Naive B cell (primary cell): ENCODE measurements at places on chromosomes 5 and 9. TPM values are rescaled to one million over a fixed set of nuclear protein-coding genes. Genes with fewer than 3 reads are reported as not detected.

DNA sequence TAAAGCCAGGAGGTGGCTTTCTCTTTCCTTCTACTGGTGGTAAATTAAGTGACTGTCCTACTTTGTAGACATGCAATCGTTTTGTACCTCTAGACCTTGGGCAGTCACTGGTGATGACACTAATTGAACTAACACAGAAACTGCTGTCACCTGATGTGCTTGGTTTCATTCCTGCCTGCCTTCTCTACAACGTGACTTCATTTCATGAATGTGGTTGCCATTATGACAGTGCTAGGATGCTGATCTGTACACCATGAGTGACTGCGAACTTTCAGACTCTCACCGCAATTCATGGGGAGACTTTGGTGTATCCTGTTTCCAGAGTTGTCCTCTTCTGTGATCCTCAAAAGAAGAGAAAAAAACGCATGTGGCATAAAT lies 47.5 kb downstream of the UBE2QL1 start:
- H3K4me3 ChIP-seq, result no peak overlapping the region
- H3K27ac ChIP-seq, result no peak overlapping the region
- H3K4me1 ChIP-seq, result peaks cover 4% of the 10 kb centered on the region

GRCh38 chr9:128007566-128008138 lies 26.9 kb upstream of the EEIG1 start:
- peak overlapping the region; percentile 99 for H3K27ac ChIP-seq
- peak overlapping the region; percentile 68 for H3K4me3 ChIP-seq
- peaks cover 80% of the 10 kb centered on the region for H3K4me1 ChIP-seq
- DNase-seq, result peak; percentile 90
- no peaks in the 10 kb centered on the region for H3K27me3 ChIP-seq
- peaks cover 9% of the 10 kb centered on the region for H3K36me3 ChIP-seq

FOXD4L6 gene
- polyA plus RNA-seq, result not detected

DNA sequence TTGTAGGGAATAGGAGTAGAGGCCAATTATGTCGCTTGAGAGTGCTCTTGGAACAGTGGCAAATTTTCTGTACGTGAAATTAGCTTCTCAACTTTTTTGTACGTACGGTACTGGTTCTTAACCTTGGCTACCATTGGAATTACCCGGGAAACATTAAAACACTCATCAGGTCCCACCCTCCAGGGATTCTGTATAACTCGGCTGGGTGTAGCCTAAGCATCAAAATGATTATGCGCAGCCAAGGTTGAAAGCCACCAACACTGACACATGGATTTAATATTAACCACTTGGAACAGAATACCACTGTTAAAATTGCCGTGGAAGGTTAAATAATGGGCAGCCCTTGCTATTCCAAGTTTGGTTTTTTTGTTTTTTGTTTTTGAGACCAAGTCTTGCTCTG lies 17.4 kb downstream of the DNAJA1 start:
- H3K4me3 ChIP-seq, result no peak overlapping the region
- no peak overlapping the region for H3K27ac ChIP-seq
- peaks cover 15% of the 10 kb centered on the region for H3K36me3 ChIP-seq
- no peaks in the 10 kb centered on the region for H3K27me3 ChIP-seq
- no peak for DNase-seq
- H3K4me1 ChIP-seq, result peaks cover 10% of the 10 kb centered on the region

- DNase-seq, result no peak
- peaks cover 7% of the 10 kb centered on the region for H3K27me3 ChIP-seq
- no peaks in the 10 kb centered on the region for H3K36me3 ChIP-seq
- H3K27ac ChIP-seq, result no peak overlapping the region
- no peak overlapping the region for H3K4me3 ChIP-seq
- no peaks in the 10 kb centered on the region for H3K4me1 ChIP-seq
These were observed 55.8 kb downstream of the ENTREP1 start for GRCh38 chr9:69380811-69381210.

DNA sequence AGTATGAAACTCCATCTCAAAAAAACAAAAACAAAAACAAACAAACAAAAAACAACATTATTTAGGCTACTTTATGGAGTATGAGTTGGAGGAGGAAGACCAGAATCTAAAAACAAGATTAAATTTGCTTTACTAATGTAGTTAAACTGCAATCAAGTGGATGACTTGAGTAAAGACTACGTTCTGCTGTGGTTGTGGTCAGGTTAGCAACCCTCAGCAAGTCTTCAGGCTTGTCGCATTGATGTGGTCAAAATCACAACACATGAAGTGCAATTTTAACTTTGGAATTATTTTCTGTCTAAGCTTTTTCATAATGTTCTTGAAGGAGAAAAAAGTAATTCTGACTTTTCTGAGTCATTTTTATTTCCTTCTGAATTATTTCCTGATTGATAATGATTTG lies 43.1 kb downstream of the PDE6A start:
- no peak overlapping the region for H3K27ac ChIP-seq
- H3K36me3 ChIP-seq, result no peaks in the 10 kb centered on the region
- no peak overlapping the region for H3K4me3 ChIP-seq
- H3K27me3 ChIP-seq, result peaks cover 36% of the 10 kb centered on the region
- H3K4me1 ChIP-seq, result no peaks in the 10 kb centered on the region

GRCh38 chr5:172380987-172381643 lies 73.2 kb downstream of the SH3PXD2B start:
- H3K4me1 ChIP-seq, result no peaks in the 10 kb centered on the region
- H3K27me3 ChIP-seq, result peaks cover 5% of the 10 kb centered on the region
- no peak overlapping the region for H3K4me3 ChIP-seq
- H3K27ac ChIP-seq, result peak overlapping the region; percentile 81
- no peak for DNase-seq
- H3K36me3 ChIP-seq, result no peaks in the 10 kb centered on the region

PCAT7 gene
- not detected for polyA plus RNA-seq

DNA sequence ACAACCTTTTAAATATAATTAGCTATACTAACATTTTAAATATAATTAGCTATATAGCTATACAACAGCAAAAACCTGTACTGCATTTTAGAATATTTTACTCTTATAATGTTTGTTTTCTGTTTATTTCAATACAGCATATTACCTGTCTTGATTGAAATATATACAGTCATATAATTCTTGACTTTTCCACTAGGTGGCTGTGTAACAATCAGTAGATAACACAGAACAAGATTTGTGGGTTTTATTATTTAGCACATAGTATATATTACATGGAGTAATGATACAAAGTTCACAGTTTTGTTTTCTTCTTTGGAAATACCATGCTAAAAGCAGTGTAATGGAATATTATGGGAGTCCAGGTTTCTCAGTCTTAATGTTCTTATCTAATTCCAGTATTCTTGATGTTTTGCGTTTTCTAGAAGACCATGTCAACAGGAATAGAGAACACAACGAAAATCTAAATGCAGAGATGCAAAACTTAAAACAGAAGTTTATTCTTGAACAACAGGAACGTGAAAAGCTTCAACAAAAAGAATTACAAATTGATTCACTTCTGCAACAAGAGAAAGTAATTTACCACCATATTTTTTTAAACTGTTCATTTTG lies 13.3 kb downstream of the HMMR start:
- no peaks in the 10 kb centered on the region for H3K36me3 ChIP-seq
- H3K4me1 ChIP-seq, result no peaks in the 10 kb centered on the region
- no peaks in the 10 kb centered on the region for H3K27me3 ChIP-seq
- H3K4me3 ChIP-seq, result no peak overlapping the region
